ENCODE measurements at places on chromosomes 12 and 14.

- peak; percentile 74 for DNase-seq
Observed at GRCh38 chr14:90140956-90141316, 79.1 kb downstream of the KCNK13 start.

DNA sequence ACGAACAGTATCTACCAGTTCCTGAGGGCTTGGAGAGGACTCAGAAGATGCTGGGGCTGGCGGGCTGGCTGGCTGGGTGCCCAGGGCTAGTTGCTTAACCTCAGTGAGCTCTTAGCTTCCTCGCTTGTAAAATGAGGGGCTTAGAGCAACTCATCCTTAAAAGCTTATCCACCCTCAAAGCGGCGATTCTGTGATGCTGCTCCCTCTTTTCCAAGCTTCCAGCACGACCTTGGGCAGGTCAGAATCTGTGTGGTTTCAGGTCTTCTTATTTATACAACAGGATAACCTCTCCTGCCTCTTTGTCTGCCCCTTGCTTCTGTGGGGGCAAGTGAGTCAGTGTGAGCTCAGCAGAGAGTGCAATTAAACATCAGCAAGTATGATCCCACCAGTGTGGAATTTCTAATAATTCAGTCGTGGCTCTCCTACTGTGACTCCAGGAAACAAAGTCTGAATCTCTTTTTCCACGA is 281.8 kb downstream of the KSR2 start:
- DNase-seq = peak; percentile 91

DNA sequence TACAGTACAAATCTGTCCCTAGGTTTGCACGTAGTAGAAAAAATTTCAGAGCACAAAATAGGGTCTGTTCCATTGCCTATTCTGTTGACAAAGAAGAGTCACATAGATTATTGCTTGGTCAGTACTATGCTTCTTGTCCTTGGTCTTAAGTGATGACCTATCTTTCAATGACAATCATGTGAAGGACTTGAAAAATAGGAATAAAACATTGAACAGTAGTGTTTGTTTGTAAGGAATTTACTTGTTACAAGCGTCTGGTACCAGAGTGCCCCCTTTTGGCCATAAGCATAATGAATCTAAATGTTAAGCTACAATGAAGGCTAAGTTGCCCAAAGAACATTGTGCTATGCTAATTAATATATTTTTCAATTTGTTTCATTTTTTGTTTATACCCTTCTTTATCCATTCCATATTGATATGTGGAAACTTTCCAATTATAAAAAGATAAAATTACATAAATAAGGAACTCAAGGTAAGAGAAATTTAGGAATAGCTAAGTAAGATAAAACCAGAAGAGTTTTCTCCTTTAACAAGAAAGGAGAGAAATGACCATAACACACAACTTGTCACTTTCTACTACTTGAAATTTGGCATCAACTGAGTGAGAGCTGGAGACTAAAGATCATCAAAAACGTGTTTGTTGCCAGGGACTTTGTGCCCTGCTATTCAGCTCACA is 204.7 kb downstream of the EPS8 start:
- peak; percentile 85 for DNase-seq

GRCh38 chr12:124303579-124304313 is 8.9 kb downstream of the RFLNA start:
- DNase-seq = no peak

DNA sequence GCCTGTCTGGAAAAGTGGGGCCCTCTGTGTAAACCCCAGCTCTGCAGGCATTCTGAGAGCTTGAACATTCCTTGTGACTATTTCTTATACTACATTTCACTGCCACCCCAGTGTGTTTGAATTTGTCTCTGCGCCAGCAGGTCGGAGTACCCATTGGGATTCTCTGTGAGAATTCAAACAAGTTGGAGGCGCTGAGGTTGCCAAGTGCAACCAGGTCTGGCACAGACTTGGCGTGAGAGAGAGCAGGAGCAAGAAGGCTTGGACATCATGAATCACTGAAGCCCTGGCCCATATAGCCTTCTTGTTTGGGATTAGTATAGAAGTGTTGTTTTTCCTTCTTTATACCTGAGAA is 33.0 kb upstream of the ATP2A2 start:
- no peak for DNase-seq

GRCh38 chr12:40152783-40153383 is 47.0 kb upstream of the SLC2A13 start:
- peak; percentile 53 for DNase-seq

- DNase-seq = no peak
Observed at GRCh38 chr12:89918172-89918846, 209.7 kb upstream of the ATP2B1 start.

- peak; percentile 73 for DNase-seq
Observed at GRCh38 chr12:9049520-9050133, 60.3 kb downstream of the KLRG1 start.

DNA sequence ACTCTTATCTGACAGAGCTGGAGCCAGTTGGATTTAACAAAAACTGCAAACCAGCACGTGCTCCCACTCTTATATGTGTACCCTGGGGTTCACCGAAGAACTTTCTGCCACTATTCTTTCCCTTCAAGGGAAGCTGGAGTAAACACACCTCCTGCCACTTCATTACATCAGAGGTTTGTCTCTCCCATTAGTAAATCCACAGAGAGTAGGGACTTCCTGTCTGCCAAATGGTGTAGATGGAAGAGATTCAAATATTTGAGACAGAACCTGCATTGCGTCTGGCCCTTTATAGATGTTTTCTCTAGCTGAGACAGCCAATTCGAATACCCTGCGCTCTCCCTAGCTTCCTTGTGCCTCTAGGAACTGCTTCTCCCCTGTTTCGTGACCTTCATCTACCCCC is 29.1 kb upstream of the AEBP2 start:
- DNase-seq = no peak

DNA sequence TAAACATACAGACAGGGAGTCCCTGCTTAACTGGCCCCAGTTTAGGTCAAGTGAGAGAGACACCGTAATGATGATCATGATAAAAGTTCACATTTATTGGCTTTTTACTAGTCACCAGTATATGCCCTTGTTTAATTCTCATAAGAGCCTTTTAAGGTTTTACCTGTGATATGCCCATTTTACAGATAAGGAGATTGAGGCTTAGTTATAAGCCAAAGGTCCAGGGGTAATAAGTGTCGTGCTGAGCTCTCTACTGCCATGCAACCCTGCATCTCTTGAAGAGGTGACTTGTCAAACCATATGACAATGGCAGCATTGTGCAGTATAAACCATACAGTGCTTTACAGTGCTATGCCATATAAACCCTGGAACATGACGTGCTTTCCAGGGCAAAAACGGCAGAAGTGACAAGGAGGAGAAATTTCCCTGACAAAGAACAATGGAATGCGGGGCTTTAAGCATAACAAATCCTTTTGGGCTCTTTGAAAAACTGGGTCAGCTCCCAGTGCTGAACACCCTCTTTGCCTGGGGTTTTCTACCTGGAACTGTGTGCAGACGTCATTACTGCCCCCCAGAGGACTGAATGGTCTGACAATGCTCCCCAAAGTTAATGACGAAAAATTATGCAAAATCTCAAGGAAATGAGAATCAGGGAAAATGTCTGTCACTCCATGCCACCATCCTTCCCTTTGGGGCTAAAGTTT is 59.7 kb upstream of the C14orf132 start:
- DNase-seq = no peak

DNA sequence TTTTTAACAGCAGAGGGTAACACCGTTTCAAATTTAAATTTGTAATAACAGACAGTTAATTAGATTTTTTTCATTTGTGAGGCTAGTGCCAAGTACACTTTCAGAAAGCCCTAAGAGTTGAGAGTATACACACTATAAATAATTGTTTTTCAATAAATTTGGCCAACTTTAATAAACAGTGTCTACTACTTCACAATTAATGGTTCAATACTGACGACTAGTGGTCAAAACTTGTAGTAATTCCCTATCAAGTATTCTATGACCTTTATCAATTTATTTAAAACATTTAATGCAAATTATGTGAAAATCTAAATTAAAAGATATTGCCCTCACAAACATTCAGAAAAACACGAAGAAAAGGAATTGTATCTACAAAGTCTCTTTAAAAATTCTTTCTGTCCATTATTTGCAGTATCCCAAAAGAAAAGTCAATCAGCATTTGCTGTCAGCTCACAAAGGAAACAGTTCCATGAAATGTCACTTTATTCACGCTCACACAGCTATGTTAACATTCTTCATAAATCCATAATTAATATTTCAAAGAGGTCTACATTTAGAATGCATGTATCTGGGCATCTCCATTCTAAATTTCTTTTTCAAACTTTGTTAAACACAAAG is 91.2 kb downstream of the CEP128 start:
- peak; percentile 73 for DNase-seq

- DNase-seq = peak; percentile 73
Observed at GRCh38 chr12:89156862-89157262, 195.4 kb downstream of the DUSP6 start.

GRCh38 chr14:34472706-34473279 is 10.8 kb upstream of the SPTSSA start:
- no peak for DNase-seq

DNA sequence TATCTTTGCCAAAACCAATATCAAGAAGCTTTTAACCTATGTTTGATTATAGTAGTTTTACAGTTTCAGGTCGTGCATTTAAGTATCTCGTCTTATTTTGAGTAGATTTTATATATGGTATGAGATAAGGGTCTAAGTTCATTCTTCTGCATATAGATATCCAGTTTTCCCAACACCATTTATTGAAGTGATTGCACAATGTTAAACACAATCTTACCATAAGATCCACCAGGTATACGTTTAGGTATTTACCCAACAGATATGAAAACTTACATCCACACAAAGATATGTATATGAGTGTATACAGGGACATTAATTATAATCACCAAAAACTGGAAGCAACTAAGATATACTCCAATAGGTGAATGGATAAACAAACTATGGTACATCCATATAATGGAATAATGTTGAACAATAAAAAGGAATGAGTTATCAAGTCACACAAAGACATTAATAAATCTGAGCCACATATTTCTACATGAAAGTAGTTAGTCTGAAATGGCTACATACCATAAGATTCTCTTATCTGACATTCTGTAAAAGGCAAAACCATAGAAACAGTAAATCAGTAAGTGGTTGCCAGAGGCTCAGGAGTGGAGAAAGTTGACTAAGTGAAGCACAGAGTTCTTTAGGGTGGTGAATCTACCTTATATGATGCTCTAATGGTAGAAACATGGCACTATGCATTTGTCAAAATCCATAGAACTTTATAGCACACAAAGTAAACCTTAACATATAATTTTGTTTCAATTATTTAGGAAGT is 222.6 kb downstream of the NUAK1 start:
- no peak for DNase-seq

DNA sequence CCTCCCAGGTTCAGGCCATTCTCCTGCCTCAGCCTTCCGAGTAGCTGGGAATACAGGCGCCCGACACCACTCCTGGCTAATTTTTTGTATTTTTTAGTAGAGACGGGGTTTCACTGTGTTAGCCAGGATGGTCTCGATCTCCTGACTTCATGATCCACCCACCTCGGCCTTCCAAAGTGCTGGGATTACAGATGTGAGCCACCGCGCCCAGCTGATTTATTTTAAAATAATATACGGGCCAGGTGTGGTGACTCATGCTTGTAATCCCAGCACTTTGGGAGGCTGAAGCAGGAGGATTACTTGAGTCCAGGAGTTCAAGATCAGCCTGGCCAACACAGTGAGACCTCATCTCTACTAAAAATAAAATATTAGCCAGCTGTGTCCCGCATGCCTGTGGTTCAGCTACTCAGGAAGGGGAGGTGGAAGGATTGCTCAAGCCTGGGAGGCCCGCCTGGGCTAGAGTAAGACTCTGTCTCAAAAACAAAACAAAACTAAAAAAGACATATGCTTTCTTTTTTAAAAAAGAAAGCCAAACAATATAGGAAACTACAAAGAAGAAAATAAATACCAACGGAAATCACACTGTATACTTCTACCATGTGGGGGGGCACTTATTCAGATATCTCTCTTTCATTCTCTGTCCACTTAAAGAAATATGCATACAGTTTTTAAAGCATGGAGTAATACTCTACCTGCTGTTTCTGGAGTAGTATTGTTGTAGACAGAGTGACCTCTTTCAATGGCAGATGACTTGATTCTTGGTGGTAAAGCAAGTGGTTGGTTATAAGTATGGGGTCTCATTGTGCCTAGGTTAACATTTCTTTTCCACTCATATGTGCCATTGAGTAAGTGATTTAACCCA is 930 bp upstream of the MIA2 start:
- DNase-seq = no peak

- DNase-seq = no peak
Observed at GRCh38 chr12:104699489-104700190, 242.9 kb downstream of the CHST11 start.

GRCh38 chr14:51424561-51425251 is 184.7 kb downstream of the TMX1 start:
- peak; percentile 56 for DNase-seq

GRCh38 chr12:58804749-58805148 is 115.6 kb downstream of the LRIG3 start:
- peak; percentile 30 for DNase-seq

GRCh38 chr12:19129486-19130223 is at the start of gene PLEKHA5:
PLEKHA5 (plus strand) TSS chr12:19129733; CDS start chr12:19129800, 67 bp downstream.
- peak; percentile 67 for DNase-seq

DNA sequence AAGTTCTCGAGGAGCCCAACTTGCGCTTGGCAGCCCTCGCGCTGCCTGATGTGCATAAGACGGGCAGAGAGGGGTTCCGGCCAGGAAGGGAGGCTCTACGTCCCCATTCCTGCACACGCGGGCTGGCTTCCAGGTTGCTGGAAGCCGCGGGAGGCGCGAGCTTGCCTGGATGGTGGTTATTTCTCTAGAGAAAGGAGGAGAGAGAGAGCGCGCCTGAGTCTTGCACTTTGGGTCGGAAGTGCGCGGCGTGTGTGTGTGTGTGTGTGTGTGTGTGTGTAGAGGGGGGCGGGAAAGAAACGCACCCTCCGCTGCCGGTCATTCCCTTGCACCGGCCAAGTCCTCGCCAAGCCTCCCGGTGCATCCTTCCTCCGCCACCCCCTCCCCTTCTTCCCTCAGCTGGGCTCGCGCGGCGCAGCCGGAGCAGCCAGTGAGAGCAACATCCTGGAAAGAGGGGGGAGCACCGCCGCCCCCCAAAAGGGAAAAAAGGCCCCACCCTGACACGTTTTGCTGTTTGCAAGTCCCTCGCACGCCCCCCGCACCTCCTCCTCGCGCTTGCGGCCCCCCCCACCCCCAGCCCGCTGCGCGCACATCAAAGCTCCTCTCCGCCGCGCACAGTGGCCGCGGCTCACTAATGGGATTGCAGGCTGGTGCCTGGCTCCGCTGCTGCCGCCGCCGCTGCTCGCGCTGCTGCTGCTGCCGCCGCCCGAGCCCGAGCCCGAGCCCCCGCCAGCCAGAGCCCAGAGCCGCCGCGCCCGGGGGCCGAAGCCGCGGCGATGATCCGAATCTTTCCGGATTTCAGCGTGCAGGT is 4.4 kb upstream of the NPAS3 start:
- DNase-seq = peak; percentile 20

DNA sequence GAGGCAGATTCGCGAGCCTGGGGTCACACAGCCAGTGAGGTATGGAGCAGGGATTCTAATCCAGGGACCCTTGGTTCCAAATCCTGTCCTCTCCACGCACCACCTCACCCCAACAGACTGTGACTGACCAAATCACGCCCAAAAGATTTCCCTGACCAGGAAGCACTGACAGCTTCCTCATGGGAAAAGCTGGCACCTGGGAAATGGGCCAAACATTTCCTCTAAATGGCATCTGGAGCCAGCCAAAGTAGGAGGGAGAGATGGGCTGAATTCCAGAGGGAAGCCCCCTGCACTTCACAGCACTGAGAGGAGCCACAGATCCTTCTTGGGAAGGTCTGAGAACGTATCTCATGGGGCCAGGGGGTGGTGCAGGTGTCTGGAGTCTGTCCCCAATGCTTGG is 28.8 kb downstream of the CCDC92 start:
- no peak for DNase-seq
